Putamen (tissue), 1 donor: ENCODE measurements at places on chromosomes 3 and 15.

- no peak for DNase-seq
Observed at GRCh38 chr3:151477591-151478334, 16.9 kb upstream of the IGSF10 start.

- DNase-seq, result no peak
Observed at GRCh38 chr3:38542401-38543298, 46.5 kb downstream of the EXOG start.

- DNase-seq, result no peak
Observed at GRCh38 chr3:190040145-190040544, 80.6 kb downstream of the P3H2 start.

DNA sequence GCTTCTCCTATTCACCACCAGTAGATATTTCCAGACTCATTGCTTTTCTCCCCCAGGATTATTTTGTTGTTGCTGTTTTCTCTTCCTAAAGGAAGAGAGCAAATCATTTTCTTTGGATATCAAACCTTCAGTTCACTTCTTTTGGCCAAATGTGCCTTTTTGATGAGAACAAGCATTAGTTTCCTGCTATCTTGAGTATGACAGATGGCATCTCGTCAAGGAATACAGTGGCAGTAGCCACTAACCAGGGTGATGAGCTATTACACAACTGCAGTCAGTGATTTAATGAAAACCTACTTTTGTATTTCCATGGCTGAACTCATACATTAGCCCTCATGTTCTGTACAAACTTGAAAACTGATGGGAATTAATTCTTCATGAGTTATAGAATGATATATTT lies 354.6 kb downstream of the CADM2 start:
- DNase-seq, result no peak

DNA sequence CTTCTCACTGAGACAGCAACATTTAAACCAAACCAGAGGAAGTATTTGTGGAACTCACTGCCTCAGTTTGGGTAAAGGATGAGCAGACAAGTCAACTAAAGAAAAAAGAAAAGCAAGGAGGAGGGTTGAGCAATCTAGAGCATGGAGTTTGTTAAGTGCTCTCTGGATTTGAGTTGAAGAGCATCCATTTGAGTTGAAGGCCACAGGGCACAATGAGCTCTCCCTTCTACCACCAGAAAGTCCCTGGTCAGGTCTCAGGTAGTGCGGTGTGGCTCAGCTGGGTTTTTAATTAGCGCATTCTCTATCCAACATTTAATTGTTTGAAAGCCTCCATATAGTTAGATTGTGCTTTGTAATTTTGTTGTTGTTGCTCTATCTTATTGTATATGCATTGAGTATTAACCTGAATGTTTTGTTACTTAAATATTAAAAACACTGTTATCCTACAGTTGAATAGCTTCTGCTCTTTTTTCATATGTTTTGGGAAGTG lies 23.3 kb downstream of the CLDN18 start:
- DNase-seq, result no peak

GRCh38 chr3:141410846-141411245 lies 42.5 kb downstream of the ZBTB38 start:
- no peak for DNase-seq

DNA sequence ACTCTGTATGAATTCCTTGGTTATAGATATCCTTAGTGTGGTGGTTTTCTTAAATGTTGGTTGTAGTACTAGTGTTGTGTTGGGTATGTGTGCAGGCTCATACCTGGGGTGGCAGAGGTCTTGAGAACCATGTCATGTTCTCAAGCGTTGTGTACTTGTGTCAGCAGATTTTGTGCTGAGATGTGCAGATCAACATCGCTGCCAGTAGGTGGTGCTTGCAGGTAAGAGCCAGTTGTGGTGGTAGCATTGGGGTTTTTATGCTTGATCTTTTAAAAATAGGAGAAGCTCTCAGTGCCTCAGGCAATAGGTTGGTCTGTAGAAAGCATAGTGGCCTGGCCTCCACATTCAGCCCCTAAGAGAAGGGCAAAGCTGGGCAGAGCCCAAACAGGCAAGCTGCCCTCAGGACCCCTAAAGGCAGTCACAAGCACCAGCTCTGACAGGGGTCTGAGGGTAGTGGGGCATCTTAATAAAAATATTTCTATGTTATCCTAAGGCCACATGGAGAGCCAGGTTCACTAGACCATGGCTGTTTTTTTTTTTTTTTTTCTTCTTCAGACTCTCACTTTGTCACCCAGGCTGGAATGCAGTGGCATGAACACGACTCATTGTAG lies 164.0 kb downstream of the IL20RB start:
- DNase-seq, result no peak

DNA sequence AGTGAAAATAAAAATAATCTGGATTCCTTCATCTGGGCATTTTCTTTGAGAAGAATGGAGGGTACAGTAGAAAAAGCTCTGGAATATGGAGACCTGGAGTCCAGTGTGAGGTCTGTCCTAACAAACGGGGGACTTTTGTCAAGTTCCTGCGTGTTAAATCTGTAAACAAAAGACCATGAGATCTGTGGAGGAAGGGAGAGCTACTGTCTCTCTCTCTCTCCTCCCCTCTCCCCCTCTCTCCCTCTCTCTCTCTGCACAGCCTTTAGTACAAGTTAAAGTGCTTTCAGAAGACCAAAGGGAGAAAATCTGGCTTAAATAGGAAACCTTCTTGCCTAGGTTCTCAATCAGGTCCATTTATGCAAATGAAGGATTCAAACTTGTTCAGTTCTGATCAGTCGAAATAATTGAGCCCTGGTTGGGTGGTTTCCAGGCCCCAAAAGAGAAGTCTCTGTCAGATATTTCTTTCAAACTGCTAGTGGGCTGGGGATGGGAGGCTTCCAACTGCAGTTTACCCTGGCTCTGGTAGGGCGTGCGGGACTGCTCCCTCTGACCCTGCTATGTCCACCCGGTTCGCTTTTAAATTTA lies 103.7 kb downstream of the SV2B start:
- no peak for DNase-seq

DNA sequence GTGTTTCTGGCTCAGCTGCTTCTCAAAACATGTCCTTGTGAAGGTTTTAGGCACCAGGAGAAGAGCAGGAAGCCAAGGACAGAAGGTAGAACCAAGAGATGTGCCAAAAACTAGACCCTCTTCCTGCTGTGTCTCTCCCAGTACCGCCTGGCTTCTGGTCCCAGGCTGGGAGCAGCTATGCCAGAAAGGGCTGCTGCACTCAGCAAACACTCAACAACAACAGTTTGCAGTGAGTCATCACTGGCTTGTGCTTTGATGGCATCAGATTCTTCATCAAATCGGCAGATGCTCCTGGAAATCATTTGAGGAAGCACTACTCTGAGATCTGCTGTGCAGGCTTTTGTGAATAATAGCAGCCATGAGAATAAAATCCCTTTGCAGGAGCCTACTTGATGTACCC lies 63.2 kb downstream of the DGKG start:
- no peak for DNase-seq

- no peak for DNase-seq
Observed at GRCh38 chr3:155647206-155647605, 97.7 kb downstream of the PLCH1 start.

GRCh38 chr15:57923306-57923705 lies 142.2 kb downstream of the ALDH1A2 start:
- no peak for DNase-seq

- DNase-seq, result peak; percentile 53
Observed at GRCh38 chr15:73273181-73274002, 95.4 kb downstream of the HCN4 start.

DNA sequence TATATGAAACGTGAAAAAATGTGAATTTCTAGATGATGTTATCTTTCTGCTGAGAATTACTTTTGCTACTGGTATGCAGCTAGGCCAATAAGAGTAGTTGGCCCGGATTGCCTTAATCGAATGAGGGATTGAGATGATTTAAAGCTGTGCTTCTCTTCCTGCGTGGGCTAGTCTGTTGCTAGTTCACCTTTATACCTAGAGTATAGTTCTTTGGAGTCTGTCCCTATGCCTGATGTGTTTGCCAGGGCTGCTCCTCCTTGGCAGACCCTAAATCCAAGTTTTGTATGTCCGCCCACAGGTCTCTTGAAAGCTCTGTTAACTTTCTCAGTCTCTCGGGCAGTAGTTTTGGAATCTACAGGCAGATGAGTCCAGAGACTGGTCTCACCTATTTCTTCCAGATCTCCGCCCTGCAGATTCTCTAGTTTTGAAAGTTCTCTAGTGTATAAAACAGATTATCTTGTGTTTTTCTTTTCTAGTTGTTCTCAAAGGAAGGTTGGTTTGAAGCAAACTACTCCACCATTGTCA lies 64.9 kb downstream of the MEF2A start:
- DNase-seq, result no peak

GRCh38 chr3:38164643-38164951 lies 740 bp upstream of the OXSR1 start:
- DNase-seq, result no peak

- DNase-seq, result no peak
Observed at GRCh38 chr3:50486219-50486888, 17.1 kb downstream of the CACNA2D2 start.

GRCh38 chr3:156920399-156920798 lies 94.2 kb downstream of the LEKR1 start:
- no peak for DNase-seq

DNA sequence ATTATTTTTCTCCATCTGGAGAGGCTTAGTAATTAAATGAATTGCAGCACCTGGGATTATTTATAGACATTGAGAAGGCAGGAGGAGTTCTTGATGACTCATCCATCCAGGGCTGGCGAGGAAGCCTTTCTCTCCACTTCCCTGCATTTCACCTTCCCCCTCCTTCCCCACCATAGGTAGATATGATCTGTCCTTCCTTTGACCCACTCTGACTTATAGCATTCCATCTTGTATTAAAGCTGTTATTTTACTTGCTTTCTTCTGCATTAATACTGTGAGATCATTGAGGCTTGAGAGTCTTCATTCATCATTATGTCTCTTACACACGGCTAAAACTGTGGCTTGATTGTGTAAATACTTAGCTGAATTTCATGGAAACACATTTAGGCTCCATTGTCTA lies 288.8 kb downstream of the FEZF2 start:
- DNase-seq, result peak; percentile 37

GRCh38 chr3:156530980-156531379 lies 23.9 kb downstream of the SSR3 start:
- DNase-seq, result no peak

GRCh38 chr15:45606413-45606812 lies 19.2 kb downstream of the BLOC1S6 start:
- DNase-seq, result no peak

GRCh38 chr3:148911173-148911572 lies 46.1 kb downstream of the CPA3 start:
- no peak for DNase-seq

DNA sequence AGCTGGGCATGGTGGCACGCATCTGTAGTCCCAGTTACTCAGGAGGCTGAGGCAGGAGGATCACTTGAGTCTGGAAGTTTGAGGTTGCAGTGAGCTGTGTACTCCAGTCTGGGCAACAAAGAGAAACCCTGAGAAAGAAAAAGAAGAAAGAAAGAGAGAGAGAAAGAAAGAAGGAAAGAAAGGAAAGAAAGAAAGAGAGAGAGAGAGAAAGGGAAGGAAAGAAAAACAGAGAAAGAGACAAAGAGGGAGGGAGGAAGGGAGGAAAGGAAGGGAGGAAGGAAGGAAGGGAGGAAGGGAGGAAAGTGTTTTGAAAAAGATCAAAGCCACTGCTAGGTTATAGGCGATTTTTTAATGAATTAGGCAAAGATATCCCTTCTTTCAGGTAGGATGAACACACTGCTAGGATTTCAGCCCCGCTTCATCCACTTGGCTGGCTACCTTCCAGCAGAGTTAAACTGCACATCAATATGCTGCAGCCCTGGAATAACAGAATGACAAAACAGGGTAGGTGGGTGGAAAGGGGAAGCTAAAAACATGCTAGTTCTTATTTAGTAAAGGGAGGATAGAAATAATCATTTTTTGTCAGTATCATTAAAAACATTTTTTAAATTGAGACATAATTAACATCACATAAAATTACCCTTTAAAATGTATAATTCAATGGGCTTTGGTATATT lies 12.8 kb upstream of the PPARG start:
- no peak for DNase-seq

- DNase-seq, result no peak
Observed at GRCh38 chr15:40353697-40354096, 2.9 kb downstream of the PHGR1 start.

DNA sequence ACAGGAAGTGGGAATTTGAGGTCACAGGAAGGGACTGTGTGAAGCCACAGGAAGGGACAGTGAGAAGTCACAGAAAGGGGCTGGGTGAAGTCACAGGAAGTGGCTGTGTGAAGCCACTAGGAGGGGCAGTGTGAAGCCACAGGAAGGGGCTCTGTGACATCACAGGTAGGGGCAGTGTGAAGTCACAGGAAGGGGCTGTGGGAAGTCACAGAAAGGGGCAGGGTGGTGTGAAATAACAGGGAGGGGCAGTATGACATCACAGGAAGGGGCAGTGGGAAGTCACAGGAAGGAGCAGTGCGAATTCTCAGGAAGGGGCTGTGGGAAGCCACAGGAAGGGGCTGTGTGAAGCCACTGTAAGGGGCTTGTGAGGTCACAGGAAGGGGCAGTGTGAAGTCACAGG lies 35.8 kb downstream of the GASK1A start:
- DNase-seq, result no peak

DNA sequence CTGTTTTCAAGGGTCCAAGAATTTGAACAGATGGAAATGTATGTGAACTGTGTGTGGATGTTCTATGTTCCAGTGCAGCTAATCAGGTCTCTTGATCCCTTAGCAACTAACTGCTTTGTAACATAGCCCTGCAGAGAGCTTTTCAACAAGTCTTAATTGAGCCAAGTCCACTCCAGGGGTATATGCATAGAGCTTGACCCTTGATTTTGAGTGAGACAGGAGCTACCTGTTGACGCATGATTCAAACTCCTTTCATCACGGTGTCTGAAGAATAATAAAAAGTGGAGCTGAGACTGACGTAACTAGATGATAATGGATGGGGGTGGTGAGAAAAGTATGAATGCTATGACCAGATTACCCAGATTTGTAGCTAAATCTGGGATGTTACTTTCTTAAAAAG lies 93.3 kb upstream of the CCDC54 start:
- DNase-seq, result no peak

- no peak for DNase-seq
Observed at GRCh38 chr15:86036243-86036642, 43.4 kb upstream of the AGBL1 start.

DNA sequence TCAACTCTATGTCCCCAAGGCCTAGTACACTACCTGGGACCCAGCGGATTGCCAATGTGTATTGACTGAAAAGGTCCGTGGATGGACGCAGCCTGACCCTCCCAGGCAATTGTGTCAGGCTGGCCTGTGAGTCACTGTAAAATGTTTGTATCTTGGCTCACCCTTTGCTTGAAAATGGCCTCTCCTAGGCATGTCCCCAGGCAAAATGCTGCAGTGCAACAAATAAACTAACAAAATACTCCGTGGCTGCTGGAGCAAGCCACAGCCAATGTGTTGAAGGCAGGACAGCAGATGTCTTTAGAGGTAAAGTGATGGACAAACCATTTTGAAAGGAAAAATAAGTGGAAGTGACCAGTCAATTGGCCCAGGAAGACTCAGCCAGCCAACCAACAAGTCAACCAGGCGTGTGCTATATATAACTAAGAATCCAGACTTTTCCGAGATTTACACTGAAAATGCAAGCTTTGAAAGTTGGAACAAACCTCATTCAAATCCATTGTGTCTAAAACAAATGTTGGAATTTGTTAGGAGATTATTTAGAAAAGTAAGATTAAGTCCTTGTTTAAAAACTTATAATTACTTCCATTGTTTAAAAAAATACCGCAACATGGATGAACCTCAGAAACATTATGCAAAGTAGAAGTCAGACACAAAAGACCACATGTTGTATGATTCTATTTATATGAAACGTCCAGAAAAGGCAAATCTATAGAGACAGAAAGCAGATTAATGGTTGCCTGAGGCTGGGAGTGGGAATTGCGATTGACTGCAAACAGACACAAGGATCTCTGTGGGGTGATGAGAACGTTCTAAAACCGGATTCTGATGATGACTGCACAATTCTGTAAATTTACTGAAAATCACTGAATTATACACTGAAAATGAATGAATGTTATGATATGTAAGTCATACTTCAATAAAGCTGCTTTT lies 191.2 kb downstream of the TLE3 start:
- DNase-seq, result no peak
